ENCODE measurements at places on chromosomes 4 and X. TPM values are rescaled to one million over a fixed set of nuclear protein-coding genes. Genes with fewer than 3 reads are reported as not detected.

The AFM gene
- total RNA-seq = not detected

The MAMLD1 gene
- total RNA-seq = 4.8 TPM

The NLRP2B gene
- total RNA-seq = not detected

The SPACA5 gene
- total RNA-seq = not detected

The PPEF2 gene
- 0.06 TPM for total RNA-seq

The TBC1D19 gene
- 86.3 TPM for total RNA-seq

The KLB gene
- total RNA-seq = not detected

The IL21 gene
- total RNA-seq = not detected

The VCX2 gene
- total RNA-seq = not detected

The EREG gene
- 4.1 TPM for total RNA-seq

The HPRT1 gene
- 8.8 TPM for total RNA-seq

The UGT2A1 gene
- total RNA-seq = not detected

Measured in LHCN-M2 (cell line).